ENCODE measurements at places on chromosomes 7 and 10.
A peak's percentile ranks its signal among the peaks of the same experiment; 100 is the strongest.

DNA sequence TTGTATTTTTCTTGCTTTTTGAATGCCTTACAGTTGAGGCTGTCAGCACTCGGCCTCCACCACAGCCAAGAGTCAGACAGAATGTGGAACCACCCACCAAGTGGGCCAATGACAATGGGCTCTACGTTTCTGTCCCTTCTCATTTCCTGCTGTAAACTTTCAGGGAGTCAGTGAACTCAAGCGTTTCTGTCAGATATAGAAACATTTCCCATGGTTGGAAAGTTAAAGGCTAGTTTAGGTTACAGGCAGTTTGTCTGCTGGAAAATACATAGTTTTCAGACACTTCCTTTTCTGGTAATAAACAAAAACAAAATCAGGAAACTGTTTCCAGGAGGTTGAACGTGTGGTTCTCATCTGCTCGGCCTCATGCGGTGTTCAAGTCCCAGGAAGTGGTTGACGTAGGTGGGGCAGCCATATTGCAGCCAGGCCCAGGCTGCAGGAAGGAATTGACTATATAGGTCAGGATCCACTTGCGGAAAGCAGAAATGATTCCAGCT is 245.1 kb downstream of the CAMK1D start:
- DNase-seq = no peak

- no peak for DNase-seq
Measured at GRCh38 chr10:132324186-132324585, 7.8 kb upstream of the LRRC27 start.

DNA sequence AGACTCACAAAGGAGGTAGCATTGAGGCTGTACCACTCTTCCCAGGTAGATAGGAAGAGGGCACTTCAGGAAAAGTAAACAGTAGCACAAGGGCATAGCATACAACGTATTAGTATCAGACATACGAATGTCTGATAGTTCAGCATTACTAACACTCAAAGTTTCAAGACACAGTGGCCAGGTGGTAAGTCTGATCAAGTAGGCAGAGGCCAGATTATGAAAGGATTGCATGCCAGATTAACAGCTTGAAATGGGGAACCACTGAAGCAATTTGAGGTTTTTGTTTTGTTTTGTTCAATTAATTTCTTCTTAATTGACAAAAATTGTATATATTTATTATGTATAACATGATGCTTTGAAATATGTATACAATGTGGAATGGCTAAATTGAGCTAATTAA is 45.7 kb upstream of the IL6 start:
- no peak for DNase-seq

GRCh38 chr7:19117091-19117869 is at the start of gene TWIST1:
Gene TWIST1, minus strand, starts transcription at chr7:19117636. Its CDS starts 315 bp downstream, at chr7:19117321.
- DNase-seq = peak; percentile 72

DNA sequence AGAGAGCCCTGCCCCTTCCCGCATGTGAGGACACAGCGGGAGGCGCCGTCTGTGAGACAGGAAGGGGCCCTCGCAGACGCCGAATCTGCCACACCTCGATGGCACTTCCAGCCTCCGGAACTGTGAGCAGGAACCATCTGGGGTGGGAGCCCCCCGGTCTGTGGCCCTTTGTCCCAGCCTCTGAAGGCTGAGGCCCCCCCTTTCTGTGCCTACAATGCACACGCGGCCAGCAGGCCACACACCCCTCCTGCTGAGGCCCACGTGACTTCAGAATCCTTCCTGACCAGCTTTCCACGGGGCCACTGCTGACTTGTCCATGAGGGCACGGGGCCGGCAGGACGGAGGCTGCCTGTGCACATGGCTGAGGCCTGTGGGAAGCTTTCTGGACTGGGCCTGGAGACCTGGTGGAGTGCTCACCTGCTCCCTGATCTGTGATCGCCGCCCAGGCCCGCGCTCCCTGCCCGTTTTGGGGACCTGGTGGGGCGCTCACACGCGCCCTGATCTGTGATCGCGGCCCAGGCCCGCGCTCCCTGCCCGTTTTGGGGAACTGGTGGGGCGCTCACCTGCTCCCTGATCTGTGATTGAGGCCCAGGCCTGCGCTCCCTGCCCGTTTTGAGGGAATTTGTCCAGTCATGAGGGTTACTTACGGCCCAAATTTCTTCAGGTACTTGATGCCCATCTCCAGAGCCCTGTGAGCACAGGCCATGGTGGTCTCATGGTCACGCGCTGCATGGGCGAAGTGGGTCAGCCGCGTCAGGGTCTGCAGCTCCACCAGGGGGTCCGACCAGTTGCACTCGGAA is 34.3 kb downstream of the CFAP46 start:
- DNase-seq = no peak

DNA sequence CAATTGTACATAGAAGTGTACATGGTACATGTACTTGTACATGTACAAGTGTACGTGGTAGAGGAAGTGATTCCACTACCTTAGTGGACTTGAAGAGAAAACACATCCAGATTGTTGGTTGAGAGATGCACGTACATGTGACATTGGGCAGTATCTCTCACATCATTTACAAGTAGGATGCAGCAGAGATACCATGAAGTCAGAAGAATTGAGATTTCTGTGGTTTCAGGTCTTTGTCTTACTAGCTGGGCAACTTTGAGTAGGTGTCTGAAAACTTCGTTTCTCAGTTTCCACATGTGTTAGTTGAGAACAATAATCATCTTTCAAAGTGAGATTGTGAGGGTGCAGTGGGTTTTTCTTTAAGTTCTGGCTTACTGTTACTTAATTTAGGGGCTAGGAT is 21.5 kb downstream of the CLDN12 start:
- no peak for DNase-seq

DNA sequence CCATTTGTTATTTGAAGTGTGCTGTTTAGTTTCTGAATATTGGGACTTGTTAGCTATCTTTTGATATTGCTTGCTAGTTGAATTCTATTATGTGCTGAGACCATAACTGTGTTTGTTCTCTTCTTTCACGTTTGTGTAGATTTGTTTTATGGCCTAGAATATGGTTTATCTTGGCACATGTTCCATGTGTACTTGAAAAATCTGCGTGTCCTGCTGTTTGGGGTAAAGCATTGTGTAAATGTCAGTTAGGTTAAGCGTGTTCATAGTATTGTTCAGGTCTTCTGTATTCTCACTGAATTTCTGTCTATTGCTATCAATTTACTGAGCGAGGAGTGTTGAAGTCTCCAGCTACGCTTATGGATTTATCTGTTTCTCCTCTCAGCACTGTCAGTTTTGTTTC is 19.4 kb downstream of the MMP21 start:
- no peak for DNase-seq

DNA sequence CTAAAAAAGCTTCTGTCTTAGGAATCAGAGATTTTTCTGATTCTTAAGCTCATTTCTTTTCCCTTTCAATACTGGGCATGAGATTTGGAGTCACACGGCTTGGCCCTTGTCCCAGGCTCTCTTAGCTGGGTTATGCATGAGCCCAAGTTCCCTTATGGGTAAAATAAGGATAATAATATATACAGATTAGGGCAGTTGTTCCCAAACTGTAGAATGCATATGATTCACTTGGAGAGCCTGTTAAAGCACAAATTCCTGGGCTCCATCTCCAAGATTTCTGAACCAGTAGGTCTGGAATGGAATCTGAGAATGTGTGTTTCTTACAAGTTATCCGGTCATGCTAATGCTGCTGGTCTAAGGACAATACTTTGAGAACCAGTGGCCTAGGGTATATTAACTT is 154.0 kb downstream of the REEP3 start:
- DNase-seq = no peak

- no peak for DNase-seq
Measured at GRCh38 chr7:7156663-7157062, 25.7 kb upstream of the C1GALT1 start.

DNA sequence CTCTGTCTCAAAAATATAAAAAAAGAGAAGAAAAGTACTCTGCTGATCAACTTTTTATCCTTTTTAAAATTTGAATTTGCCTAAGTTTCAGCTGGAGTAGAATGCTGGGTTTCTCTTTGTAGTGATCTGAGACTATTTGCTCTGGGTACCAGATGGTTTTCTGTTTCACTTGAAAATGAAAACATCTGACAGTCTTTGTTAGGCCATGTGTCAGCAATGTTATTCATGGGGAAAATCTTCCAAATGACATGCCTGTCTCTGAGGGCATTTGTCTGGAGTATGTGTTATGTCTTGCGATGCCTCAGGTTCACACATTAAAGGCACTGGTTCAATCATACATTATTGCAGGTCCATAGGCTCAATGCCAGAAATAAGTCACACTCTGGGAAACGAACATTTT is 175.3 kb upstream of the TMEM229A start:
- DNase-seq = no peak

- peak; percentile 71 for DNase-seq
Measured at GRCh38 chr10:119750391-119751230, 24.8 kb downstream of the INPP5F start.

DNA sequence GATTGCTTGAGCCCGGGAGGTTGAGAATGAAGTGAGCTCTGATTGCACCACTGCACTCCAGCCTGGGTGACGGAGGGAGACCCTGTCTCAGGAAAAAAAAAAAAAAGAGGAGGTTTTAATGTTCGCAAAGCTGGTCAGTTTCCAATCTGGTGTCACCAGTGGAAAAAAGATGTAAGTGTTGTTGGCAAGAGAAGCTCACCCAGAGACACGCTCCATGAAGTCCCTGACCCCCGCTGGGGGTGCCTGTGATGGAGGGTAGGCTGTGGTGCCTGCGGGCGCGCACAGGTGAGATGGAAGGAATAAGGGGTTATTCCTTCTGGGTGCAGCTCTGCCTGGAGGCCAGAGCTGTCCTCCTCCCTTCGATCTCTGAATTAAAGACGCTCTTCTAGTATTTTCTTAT is 122.7 kb downstream of the CUX1 start:
- no peak for DNase-seq

GRCh38 chr7:55031075-55031474 is 12.3 kb downstream of the EGFR start:
- no peak for DNase-seq

GRCh38 chr7:84112771-84113170 is 81.8 kb downstream of the SEMA3A start:
- DNase-seq = no peak

DNA sequence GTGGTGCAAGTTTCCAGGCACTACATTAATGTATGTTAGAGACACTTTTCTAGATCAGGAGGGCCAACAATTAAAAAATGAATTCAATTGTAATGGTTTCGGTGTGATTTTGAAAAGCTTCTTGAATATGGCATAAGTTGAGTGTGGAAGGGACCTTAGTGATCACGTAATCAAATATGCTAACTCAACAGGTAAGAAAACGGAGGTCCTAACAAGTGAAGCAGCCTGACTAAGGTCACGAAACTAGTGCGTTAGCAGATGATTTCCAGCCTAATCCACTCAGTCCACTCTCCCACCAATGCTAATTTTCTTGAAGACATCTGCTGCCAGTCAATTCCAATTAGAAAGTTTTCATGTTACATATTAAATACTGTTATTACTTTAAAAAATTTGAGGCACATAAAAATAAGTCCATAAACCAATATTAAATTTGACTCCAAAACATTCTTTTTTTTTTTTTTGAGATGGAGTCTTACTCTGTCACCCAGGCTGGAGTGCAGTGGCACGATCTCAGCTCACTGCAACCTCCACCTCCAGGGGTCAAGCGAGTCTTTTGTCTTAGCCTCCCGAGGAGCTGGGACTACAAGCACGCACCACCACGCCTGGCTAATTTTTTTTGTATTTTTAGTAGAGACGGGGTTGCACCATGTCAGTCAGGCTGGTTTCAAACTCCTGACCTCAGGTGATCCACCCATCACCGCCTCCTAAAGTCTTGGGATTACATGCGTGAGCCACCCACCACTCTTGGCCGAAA is 2.3 kb upstream of the RSBN1L start:
- no peak for DNase-seq

- peak; percentile 68 for DNase-seq
Measured at GRCh38 chr7:35647171-35647574, 47.8 kb downstream of the HERPUD2 start.

- no peak for DNase-seq
Measured at GRCh38 chr7:94433224-94433623, 38.5 kb downstream of the COL1A2 start.

DNA sequence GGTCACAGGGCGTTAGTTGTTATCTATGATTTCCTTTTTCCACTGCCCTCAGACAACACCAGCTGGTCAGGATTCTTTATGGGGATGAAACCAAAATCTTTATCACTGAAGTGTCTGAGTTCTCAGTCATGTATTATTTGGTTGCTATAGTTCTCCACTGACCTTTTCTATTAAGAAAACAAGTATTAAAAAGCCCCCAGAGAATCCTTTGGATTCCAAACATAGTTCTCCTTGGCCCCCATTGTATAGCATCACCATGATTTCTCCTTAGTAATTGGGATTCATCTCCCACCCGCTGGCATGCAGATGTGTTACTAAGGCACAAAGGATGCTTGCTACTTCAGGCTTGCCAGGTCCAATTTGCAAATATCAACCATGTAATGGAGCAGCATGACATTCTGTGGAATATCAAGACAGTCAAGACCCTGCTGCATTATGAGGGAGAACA is 94.3 kb downstream of the IQUB start:
- peak; percentile 54 for DNase-seq

DNA sequence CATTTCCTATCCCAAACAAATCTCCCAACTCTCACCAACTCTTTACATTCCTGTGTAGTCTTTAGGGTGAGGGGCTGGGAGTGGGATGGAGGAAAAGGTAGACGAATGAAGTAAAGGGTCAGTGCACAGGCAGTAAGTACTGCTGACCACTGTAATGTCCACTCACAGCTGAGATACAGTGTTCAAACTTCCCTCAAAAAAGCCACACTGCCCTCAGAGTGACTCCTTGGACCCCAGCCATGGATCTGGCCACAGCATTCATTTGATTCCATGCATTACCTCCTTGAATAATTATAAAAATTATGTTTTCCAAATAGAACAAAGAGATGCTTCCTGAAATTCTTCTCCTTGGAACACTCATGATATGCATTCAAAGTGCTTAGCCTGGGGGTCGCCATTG is 19.8 kb upstream of the HIPK2 start:
- no peak for DNase-seq

DNA sequence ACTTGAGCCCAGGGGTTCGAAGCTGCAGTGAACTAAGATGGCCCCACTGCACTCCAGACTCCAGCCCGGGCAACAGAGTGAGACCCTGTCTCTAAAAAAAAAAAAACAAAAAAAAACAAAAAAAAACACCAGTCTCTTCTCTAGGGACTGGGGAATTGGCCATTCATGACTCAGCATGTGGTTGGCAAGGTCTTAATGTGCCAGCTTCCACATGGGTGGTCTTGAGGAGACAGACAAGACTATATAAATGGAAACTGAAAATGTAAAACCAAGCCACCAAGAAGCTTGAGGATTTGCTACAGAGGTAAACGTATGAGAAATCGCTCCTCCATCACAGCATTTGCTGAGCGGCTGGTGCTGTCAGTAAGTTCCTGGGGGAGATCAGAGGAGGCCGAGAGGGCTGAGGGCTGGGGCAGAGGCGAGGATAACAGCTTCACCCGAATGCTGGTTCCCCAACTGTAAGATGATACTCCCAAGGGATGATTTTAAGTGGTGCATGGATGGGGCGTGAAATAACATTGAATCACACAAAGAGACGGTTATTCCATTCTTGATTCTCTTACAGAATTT is 128.7 kb downstream of the C10orf105 start:
- no peak for DNase-seq

DNA sequence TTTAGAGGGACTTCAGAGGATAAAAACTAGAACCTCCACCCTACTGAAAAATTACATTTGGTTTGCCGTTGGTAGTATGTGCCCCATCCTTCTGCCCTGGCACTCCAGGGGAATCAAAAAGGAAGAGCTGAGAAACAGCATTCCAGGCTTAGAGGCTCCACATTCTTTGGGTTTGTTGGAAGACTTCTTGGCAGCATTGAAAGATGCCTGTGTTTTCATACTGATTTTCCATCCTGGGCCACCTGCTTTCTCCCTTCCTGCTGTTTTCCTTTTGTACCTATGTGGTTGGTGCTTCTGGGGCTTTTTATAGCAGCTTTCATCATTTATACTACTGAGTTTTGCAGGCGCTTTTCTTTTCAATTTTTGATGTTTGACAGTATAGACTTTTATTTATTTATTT is 61.7 kb downstream of the AUTS2 start:
- peak; percentile 25 for DNase-seq

Measured in iPS-NIHi11 (cell line).